ENCODE measurements at places on chromosomes 3 and 15.
A peak's percentile ranks its signal among the peaks of the same experiment; 100 is the strongest.

GRCh38 chr3:3821777-3822176, 22.5 kb downstream of the LRRN1 start:
- no peak for DNase-seq

DNA sequence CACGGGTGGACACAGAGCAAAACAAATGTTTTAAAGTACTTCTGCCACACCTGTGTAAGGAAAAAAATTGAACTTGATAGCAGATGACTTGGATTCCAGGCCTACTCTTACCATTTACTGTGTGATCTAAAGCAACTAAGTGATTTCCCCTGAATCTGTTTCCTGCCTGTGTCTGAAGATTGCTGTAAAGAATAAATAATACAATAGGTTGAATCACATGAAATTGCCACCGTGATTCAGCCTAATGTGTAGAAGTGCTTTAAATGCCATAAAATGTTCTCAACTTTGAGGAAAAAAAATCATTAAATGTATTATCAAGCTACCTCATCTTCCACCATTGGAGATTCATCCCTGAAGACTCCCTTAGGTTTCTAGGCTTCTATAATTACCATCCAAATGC, 27.6 kb upstream of the NUDT16 start:
- DNase-seq = no peak

DNA sequence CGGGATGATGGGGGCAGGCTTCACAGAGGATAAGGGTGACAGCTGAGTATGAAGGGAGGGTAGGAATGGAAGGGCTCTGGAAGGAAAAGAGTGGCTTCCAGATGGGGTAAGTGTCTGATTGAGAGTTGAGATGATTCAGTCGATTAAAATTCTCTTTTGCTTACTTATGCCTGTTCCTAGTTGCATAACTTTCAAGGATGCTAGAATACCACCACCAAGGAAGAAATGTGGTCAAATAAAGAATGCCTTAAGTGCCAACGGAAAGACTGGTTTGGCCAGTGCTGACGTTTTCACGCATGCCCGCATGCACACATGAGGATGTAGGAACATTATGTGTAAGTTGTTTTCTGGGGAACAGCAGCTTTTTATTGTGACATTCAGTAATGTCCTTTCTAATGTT, 263.4 kb upstream of the WNT5A start:
- DNase-seq = no peak

- peak; percentile 51 for DNase-seq
Observed at GRCh38 chr3:57935539-57935938, 72.7 kb upstream of the FLNB start.

GRCh38 chr3:152241142-152242017, 27.3 kb upstream of the MBNL1 start:
- DNase-seq = no peak

DNA sequence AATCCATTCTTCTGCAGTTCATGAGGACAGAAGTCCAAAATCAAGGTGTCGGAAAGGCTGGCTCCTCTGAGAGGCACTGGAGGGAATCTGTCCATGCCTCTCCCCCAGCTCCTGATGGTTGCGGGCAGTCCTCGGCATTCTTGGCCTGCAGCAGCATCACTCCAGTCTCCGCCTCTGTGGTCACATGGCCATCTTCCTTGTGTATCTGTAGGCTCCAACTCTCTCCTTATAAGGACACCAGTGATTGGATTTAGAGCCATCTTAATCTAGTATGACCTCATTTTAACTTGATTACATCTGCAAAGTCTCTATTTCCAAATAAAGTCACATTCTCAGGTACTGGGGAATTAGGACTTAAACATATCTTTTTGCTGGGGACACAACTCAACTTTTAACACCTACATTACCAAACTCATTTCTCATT, 56.0 kb upstream of the FLNB start:
- no peak for DNase-seq

DNA sequence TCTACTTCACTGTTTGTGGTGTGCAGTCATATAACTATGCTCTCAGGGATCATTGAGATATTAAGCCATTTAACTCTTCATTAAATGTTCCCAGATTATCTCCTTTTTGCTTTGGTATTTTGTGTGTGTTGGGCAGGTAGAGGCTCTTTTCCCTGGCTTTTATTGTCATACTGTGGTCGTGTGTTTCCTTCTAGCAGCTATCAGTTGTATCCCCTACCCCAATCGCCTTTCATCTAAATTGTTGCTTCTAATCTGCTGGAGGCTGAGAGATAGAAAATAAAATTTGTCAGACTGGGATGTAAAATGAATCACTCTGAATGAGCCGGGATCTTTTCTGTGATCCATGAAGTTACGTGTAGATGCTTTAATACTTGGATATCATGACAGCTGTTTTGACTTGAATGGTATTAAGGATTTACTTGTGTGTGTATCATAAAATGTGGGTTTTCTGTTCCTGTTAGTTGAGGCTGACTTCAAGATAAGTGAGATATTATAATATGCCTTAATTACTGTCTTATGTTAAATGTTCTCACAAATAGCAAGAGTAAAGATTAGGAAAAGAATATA, 9.2 kb downstream of the NFKBIZ start:
- DNase-seq = no peak

- DNase-seq = no peak
Observed at GRCh38 chr3:55402886-55403609, 84.1 kb downstream of the WNT5A start.

- no peak for DNase-seq
Observed at GRCh38 chr3:20055842-20056241, 15.6 kb downstream of the KAT2B start.

- DNase-seq = no peak
Observed at GRCh38 chr3:52297242-52298148, 9.9 kb downstream of the GLYCTK start.

GRCh38 chr3:131402391-131403039, 20.9 kb downstream of the NUDT16 start:
- no peak for DNase-seq

GRCh38 chr3:106765342-106765741, 611.9 kb upstream of the CCDC54 start:
- DNase-seq = no peak

GRCh38 chr3:149908424-149908957, 62.2 kb downstream of the PFN2 start:
- no peak for DNase-seq

GRCh38 chr3:157251685-157252084, 91.7 kb upstream of the CCNL1 start:
- DNase-seq = no peak

DNA sequence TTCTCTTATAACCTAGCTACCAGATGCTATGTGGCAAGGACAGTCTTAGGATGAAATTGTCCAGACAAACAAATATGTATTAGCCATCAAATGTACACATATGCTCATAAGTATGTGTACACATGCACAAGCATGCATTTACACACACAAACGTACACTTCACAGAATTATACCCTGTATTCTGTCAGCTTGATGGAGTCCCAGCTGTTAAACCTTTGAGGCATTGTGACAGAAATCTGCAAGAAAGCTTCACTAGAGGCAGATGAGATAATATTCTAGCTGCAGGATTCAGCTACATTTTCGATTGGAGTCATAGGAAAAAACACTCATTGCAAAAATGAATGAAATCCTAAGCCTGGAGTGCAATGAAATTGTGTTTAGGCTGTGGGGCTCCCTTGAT, 110.6 kb downstream of the CHL1 start:
- no peak for DNase-seq

DNA sequence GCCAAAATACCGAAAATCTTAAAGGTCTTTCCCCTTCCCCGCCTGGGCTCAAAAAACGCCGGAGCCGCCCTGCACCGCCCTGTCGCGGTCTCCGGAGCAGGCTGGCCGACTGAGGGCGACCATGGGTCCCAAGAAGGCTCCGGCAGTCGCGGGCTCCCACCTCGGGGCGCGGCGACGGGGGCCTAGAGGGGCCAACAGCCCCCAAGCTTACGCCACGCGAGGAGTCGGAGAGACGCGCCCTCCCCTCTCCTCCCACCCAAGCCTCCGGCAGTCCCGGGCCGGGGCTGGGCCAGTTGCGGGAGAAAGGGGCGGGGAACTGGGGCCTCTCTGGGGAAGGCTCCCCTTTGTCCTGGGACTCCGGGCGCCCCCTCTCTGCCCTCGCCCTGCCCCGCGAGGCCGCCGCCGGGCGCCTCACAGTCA, 69.2 kb downstream of the GOLGA8B start:
- no peak for DNase-seq

- no peak for DNase-seq
Observed at GRCh38 chr15:57640930-57641682, 49.4 kb downstream of the MYZAP start.

DNA sequence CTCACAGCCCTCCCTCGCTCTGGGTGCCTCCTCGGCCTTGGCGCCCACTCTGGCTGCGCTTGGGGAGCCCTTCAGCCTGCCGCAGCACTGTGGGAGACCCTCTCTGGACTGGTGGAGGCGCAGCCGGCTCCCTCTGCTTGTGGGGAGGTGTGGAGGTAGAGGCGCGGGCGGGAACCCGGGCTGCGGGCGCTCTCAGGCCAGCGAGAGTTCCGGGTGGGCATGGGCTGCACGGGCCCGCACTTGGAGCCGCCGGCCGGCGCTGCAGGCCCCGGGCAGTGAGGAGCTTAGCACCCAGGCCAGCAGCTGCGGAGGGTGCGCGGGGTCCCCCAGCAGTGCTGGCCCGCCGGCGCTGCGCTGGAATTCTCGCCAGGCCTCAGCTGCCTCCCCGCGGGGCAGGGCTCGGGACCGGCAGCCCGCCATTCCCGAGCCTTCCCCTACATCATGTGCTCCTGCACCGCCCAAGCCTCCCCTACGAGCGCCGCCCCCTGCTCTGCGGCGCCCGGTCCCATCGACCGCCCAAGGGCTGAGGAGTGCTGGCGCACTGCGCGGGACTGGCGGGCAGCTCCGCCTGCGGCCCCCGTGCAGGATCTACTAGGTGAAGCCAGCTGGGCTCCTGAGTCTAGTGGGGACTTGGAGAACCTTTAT, 46.0 kb upstream of the GSK3B start:
- no peak for DNase-seq

GRCh38 chr3:10766049-10766705, 49.9 kb upstream of the SLC6A11 start:
- DNase-seq = no peak

DNA sequence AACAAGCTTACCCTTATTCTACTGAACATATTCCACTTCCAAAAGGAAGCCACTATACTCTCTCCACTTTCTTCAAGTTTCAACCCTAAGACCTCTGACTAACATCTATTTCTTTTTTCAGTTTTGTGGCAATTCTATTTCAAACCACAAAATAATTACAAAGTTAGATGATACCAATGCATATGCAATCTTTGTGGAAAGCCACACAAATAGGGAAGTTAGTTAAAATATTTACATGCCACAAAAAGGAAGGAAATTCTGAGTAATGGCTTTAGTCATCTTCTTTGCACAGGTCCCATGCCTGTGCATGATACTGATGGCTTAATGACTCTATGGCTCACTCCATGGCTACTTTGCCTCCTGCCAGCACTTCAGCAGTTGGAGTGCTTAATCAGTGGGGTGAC, 57.0 kb upstream of the MCTP2 start:
- DNase-seq = no peak

DNA sequence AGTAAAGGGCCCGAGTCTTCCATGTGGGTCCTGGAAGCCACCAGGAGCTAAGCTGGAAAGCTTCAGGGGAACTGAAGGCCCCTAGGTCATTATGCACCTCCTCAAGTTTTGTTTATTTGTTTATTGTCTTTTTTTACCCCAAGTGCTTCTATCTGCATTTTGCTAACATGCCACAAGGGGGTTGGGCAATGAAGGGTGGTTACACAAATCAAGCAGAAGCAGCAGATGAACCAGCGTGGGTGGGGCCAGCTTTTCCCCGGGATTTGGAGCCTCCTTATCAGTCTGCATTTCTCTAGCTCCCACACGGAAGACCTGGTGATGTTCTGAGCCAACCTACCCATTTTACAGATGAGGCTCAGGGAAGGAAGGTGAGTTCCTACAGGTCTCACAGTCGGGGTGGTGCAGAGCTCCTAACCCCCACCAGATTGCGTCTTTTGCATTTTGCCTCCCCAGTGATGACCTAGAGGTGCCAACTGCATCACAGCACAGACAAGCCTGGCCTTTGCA, 16.8 kb downstream of the TMC3 start:
- no peak for DNase-seq

GRCh38 chr3:46116996-46117395, 89.7 kb upstream of the XCR1 start:
- no peak for DNase-seq

GRCh38 chr3:41208507-41209220, 9.4 kb downstream of the CTNNB1 start:
- DNase-seq = no peak

- DNase-seq = no peak
Observed at GRCh38 chr3:66863205-66864111, 134.6 kb upstream of the KBTBD8 start.

- no peak for DNase-seq
Observed at GRCh38 chr3:183428447-183429211, at the start of gene MCF2L2. Gene MCF2L2 (minus strand): TSS chr3:183428619. CDS start chr3:183427977, 642 bp downstream.

GRCh38 chr15:88179562-88179961, 77.0 kb downstream of the NTRK3 start:
- DNase-seq = no peak

DNA sequence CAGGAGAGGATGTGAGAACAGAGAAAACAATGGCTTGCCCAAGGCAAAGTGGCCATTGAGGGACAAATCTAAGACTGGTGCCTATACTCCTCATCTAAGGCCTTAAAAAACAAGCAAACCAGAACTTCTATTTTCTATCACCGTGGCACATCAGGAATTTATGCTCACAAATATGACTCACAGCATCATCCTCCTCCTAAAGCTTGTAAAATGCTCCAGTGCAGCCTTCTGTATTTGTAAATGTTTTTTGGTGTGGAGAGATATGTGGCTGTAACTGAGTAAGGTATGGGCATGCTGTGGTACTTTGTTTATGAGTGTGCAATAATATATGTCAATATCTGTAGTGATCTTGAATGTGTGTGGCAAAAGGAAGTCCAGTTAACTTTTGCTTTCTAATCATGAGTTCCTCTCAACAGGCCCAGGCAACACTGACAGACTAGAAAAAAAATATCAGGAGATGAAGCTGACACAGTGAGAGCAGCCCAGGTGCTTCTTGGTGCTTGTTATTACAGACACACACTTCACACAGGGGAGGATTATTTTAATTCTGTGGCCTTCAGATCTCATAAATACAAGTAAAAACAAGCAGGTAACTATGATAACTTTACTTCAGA, 60.3 kb downstream of the CTNNB1 start:
- DNase-seq = no peak

DNA sequence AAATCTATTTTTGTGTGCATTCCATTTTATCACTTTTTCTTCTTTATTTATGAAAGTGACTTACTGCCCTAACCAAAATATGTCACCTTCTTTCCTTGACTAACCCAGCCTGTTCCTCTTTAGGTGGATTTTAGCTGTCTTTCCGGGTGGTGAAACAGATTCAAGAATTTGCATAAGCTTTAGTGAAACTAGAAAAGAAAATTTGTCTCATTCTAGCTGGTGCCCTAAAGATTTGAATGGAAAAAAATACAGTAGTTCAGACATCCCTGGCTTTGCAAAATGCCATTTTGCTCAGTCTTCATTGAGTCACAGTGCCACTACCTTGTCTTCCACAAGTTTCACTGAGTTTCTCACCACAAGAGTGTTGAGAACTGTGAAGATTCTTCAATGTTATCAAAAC, 28.2 kb upstream of the CCDC50 start:
- DNase-seq = no peak

GRCh38 chr3:144287001-144287400, 315.4 kb downstream of the DIPK2A start:
- DNase-seq = no peak

All from hematopoietic multipotent progenitor cell treated with erythropoietin and hydrocortisone succinate and interleukin-3 and kit ligand, for 15 days (in vitro differentiated cells).